ENCODE measurements at places on chromosomes 3 and 15.

GRCh38 chr3:183637106-183637486, 1.7 kb downstream of the KLHL24 start:
- DNase-seq = no peak

DNA sequence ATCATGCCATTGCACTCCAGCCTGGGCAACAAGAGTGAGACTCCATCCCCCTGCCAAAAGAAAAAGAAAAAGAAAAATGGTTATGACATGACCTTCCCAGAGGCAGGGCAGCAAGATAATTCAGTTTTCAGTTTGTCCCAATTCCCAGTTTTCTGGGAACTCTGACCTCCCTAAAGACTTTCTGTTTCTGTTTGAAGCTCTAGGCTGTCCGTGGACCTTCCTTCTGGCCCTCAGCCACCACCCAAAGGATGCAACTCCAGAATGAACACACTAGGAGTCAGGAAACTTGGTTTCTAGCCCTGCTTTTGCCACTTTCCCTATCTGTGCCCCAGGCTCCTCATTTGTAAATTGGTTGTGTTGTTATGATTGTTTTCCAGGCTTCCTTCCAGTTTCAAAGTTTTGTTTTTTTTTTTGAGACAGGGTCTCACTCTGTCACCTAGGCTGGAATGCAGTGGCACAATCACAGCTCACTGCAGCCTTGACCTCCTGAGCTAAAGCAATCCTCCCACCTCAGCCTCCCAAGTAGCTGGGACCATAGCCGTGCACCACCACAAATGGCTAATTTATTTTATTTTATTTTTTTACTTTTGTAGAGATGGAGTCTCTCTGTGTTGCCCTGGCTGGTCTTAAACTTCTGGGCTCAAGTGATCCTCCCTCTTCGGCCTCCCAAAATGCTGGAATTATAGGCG, 68.6 kb downstream of the CDC25A start:
- DNase-seq = no peak

- DNase-seq = no peak
Measured at GRCh38 chr3:150729682-150730360, 26.1 kb upstream of the ERICH6 start.

- no peak for DNase-seq
Measured at GRCh38 chr3:15280853-15281532, 51.4 kb downstream of the SH3BP5 start.

GRCh38 chr15:29822684-29823459, 604 bp upstream of the TJP1 start:
- no peak for DNase-seq

GRCh38 chr3:133037436-133037835, 755 bp upstream of the TMEM108 start:
- DNase-seq = no peak

- DNase-seq = no peak
Measured at GRCh38 chr3:193830791-193831191, 237.8 kb downstream of the OPA1 start.

- DNase-seq = no peak
Measured at GRCh38 chr3:27758083-27758482, 36.0 kb upstream of the EOMES start.

- no peak for DNase-seq
Measured at GRCh38 chr15:60639502-60639901, 160.6 kb upstream of the ICE2 start.

DNA sequence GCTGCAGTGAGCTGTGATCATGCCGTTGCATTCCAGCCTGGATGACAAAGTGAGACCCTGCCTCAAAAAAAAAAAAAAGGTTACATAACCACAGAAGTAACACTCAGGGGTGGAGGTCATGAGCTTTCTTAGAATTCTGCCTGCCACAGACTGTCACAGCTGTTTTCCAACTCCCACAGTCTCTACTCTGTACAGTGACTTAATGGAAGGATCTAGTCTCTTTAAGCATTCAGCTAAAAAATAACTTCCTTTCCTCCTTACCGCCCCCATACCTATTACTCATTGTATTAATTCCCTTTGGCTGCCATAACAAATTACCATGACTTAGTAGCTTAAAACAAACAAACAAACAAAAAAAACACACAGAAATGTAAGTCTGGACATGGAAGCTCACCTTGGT, 99.6 kb upstream of the UBE2E1 start:
- no peak for DNase-seq

GRCh38 chr15:60966316-60966715, 262.8 kb downstream of the RORA start:
- DNase-seq = no peak

DNA sequence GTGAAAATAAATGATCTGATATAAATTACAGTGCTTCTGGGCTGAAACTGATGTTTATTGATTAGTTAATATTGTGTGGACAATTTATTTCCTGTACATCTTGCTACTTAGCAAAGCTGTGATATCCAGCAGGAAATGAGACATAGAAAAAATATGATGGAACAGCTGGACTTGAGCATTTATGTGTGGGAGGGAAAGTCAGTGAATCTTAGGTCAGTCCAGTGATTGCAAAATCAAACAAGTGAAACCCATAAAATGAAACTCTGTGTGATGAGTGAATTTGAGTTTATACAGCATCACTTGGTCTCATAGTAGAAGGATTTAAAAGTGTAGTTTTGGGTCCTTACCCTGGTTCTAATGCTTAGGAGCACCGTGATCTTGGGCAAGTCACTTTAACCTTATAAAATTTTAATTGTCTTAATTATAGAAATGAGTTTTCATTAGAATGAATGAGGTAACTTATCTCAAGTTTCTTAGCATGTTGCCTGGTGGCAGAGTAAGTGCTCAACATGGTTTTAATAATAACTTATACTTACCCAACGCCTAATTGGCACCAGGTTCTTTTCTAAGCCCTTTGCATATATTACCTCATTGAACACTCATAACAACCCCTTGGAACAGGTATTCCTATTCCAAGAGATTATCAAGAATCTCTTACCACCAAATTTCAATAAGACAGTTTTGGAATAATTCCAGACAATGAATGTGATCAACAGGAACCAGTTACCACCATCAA, 194.6 kb downstream of the ADAMTSL3 start:
- DNase-seq = no peak

DNA sequence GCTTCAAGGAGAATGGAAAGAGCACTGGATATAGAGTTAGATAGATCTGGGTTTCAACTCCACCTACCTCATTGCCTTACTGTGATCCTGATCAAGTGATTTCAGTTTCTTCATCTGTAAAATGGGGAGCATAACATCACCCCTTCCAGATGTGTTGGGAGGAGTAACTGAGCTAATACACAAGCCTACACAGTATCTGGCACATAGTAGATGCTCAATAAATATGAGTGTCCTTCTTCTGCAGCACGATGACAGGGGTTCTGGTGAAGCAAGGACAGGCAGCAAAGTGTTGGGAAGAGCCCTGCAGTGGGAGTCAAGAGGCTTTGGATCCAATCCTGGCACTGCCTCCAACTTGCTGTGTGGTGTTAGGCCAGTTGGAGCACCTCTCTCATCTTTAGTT, 270.0 kb downstream of the UACA start:
- DNase-seq = no peak

GRCh38 chr3:32421991-32422859, 30.6 kb downstream of the CMTM7 start:
- no peak for DNase-seq

- no peak for DNase-seq
Measured at GRCh38 chr15:90571063-90571541, 41.4 kb downstream of the CRTC3 start.

GRCh38 chr15:50953302-50953701, 44.8 kb downstream of the AP4E1 start:
- DNase-seq = no peak

- no peak for DNase-seq
Measured at GRCh38 chr3:46406788-46407611, at the start of the genes CCR5AS and CCRL2. CCR5AS (minus strand) TSS chr3:46407066. CCRL2 (plus strand) TSS chr3:46407259; CDS start chr3:46408080, 821 bp downstream.

GRCh38 chr3:70947579-70947978, 635.1 kb upstream of the MDFIC2 start:
- DNase-seq = no peak

- no peak for DNase-seq
Measured at GRCh38 chr15:100255644-100256043, 86.1 kb downstream of the ADAMTS17 start.

DNA sequence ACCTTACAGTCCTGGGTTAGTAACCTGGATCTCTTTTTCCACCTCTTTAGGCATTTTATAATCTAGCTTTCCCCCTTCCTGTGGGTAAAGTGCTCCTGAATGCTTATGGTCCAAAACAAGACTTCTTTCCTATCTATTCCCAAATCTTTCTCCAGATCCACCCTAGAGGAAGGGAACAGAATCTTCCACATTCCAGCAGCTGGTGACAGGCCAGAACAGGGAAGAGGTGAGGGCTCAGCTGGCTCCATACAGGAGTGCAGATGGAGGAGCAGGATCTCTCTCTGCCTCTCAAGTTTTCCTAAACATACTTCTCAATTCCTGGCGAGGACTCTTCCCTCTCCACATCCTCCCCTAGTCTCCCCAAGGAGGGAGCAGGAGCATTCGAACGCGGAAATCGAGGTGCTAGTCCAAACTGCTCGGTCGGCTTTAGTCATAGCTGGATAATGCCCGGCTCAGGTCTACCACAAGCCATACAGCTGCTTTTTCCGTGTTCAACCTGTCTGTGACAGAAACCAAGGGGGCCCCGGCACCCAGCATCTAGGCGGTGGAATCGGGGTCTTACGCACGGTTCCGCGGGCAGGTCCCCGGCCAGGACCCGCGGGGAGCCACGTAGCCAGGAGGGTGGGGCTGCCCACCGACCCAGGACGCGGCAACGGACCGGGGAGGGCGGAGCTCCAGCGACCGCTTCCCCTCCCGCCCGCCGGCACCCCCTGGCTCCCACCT, 4.0 kb downstream of the RASSF1 start:
- DNase-seq = no peak

DNA sequence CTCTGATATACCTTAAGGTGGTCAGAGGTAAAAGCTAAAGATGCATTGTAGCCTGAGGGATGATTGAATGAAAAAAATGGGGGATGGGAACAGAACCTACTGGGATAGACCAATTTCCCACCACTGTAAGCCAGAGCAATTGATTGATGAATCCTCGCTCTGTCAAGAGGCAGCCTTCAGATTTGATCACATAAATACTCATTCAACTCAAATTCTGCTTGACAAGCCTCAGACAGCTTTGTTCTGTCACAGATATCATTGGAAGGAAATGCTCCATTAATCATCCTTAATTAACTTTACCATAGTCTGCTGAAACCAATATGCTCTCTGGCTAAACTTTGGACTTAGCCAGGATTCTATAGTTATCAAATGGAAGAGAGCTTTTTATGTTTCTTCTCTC, 467.8 kb downstream of the MECOM start:
- DNase-seq = no peak

DNA sequence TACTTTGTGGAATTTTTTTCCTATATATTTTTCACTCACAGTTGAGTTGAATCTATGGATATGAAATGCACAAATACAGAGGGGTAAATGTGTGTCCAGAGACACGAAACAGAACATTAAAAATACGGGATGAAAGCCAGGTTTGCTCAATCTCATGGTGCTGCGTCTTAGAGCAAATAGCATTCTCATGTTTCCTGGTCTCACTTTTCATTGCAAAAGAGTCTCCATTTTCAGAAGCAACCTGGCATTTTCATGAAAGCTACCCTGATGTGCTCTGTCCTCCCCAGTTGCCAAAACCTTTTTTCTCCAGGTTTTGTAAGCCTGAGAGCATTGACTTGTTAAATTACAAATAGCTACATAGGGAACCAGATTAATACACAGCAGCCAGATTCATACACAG, 49.5 kb upstream of the MBNL1 start:
- no peak for DNase-seq

DNA sequence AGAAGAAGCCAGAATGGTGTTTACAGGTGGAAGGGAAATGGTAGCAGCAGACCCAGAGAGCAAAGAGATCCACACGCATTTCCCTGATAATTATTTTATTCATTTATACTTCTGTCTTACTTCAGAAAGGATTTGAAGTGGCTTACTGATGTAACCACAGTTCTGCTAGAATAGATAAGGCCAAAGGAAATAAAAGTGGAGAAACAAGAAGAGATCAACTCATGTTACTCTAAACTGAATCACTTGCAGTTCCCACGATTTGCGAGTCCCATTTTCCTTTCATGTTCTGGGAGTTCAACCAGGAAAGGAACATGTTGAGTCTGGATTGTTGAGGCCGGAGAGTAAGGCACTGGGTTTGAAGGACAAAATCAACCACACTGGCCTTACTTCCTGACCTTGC, 151.8 kb downstream of the MYRIP start:
- DNase-seq = no peak

DNA sequence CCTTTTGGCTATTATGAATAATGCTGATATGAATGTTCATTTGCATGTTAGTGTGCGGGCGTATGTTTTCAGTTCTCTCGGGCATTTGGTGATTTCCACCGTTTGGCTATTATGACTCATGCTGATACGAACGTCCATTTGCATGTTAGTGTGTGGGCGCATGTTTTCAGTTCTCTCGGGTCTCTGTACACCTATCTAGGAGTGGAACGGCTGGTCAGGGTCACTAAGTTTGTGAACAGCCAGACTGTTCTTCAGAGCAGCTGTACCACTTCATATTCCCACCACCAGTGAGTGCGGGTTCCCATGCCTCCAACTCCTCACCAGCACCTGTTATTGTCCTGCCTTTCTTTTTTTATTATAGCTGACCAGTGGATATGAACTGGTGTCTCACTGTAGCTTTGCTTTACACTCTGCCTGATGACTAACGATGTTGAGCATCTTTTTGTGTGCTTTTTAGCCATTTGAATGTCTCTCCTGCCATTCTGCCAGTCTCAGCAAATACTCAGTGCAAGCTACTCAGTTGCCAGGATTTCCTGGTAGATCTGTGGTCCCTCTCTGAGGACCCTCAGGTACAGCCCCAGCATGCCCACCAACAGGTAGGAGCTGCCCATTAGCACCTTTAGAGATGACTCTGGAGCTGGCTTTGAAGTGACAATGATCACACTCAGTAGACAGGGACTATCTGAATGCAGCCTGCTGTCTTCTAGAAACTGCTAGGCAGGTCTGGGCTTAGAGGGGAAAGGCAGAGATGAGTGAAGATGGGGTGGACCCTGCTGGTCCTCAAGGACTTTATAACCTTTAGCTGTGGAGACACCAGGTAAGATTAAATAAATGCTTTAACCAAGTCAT, 141.1 kb downstream of the XXYLT1 start:
- no peak for DNase-seq

GRCh38 chr15:33846862-33847261, 121.4 kb upstream of the CHRM5 start:
- DNase-seq = no peak

DNA sequence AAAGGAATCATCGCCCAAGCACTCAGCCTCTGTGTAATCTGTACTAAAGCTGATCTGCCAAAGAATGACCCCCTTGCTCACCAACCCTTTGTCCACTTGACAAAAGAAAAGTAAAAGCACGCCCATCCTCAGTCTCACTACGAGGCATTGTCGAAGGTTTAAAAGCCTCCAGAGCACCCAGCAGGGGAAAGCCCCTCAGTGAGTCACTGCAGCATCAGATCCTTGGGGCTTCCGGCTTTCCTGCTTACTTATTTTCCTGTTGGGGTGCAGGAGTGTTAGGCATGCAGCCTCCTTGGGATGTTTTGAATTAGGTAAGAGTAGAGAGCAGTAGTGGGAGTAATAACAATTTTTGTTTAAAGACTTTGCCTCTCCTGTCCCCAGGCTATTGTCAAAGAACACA, 216.1 kb downstream of the MTHFS start:
- no peak for DNase-seq

- DNase-seq = no peak
Measured at GRCh38 chr3:17752876-17753631, 10.6 kb upstream of the TBC1D5 start.

- DNase-seq = no peak
Measured at GRCh38 chr3:62173939-62174515, 199.3 kb downstream of the FEZF2 start.

GRCh38 chr15:97995881-97996603, 35.5 kb downstream of the ARRDC4 start:
- no peak for DNase-seq

Measured in stimulated activated CD4-positive, alpha-beta T cell treated with anti-CD3 and anti-CD28 coated beads, Interleukin-1b, Interleukin-23, amount 100 ng/mL, for 1 hour (primary cell).